ENCODE measurements at places on chromosomes 4 and X. TPM values are rescaled to one million over a fixed set of nuclear protein-coding genes. Genes with fewer than 3 reads are reported as not detected.

The GLOD5 gene
- not detected for total RNA-seq

The SYAP1 gene
- total RNA-seq, result 20.9 TPM

The CDS1 gene
- total RNA-seq, result not detected

The ATP1B4 gene
- total RNA-seq, result not detected

The TASL gene
- total RNA-seq, result not detected

The CT45A8 gene
- total RNA-seq, result not detected

The TAF1 gene
- 14.2 TPM for total RNA-seq

The CFP gene
- 0.70 TPM for total RNA-seq

The NUDT11 gene
- 13.5 TPM for total RNA-seq

The ATOH1 gene
- total RNA-seq, result not detected

The FAM184B gene
- 0.12 TPM for total RNA-seq

The GAGE2A gene
- total RNA-seq, result not detected

The SLIT2 gene
- 9.3 TPM for total RNA-seq

The CXCL3 gene
- total RNA-seq, result 4.9 TPM
